Glutamatergic neuron (in vitro differentiated cells): ENCODE measurements at places on chromosomes 5 and 9. TPM values are rescaled to one million over a fixed set of nuclear protein-coding genes. Genes with fewer than 3 reads are reported as not detected.

The SUSD3 gene
- not detected for total RNA-seq

The CAMK2A gene
- 1.1 TPM for total RNA-seq

The CPLANE1 gene
- 37.6 TPM for total RNA-seq

The ABO gene
- total RNA-seq, result not detected

The LNPEP gene
- 9.3 TPM for total RNA-seq

The PDZD2 gene
- 23.3 TPM for total RNA-seq

The LCN1 gene
- not detected for total RNA-seq

The LCN15 gene
- 1.9 TPM for total RNA-seq

The SOHLH1 gene
- not detected for total RNA-seq

The DMGDH gene
- 1.7 TPM for total RNA-seq
